ENCODE measurements at places on chromosomes 5 and 9.

DNA sequence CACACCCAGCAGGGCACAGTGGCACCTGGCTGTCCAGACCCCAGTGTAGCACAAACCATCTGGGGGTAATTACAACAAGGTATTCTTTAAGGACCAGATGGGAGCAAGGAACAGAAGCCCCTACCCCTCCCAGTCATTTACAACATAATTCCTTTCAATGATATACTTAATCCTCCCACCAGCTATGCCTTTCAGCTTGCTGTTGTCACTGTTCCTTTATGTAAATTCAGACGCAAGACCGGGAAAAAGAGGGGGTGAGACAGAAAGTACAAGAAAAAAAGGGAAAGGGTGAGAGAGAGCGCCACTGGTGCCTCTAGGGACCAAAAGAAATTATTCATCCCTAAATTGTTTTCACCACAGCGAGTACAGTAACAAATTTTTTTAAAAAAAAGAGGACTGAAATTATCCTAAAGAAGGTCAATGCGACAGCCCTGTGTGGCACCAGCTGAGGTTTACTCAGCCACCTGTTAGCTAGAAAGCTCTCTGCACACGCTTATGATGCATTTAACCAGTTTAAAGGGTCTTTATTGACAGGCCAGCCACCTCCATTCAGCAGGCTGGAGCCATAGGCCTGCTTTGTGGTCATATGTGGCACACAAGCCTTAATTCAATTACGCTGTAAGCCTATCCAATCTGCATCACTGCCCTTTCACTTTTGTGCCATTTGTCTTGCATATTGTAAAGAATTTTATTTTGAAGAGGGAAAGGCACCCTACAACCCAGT is 210.2 kb upstream of the ISL1 start:
- no peak for DNase-seq

DNA sequence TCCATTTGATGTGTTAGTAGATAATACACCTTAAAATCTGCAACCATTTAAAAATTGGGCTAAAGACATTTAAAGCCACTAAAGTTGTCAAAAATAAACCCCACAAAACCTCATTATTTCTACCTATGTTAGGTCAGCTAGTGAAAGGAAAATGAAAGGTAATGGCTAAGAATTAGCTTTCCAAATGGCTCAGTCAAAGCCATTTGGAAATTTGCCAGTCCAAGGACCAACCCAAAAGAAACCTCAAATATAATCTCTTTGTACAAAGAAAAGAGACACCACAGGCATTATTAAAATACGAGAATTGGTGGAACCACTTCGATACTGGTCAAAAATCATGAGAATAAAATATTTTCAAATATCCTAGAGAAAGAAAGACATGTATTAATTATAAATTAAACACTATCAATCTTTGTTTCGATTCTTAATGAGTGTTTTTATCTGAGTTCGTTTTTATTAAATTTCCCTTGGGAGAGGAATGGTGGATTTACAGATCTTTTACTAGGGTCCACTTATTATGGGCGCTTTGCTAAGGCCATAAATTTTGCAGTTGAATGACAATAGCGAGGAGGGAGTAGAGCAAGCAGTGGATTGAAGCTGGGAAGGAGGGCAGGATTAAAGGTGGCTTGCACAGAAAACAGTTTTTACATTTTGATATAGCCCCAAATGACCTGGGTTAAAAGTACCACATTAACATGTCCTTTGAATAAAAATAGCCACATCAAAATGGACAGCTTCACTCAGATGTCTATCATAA is 116.8 kb upstream of the SHB start:
- DNase-seq, result no peak

- no peak for DNase-seq
Observed at GRCh38 chr9:136688274-136689107, 1.2 kb upstream of the AGPAT2 start.

- no peak for DNase-seq
Observed at GRCh38 chr5:6496207-6496584, 47.5 kb downstream of the UBE2QL1 start.

DNA sequence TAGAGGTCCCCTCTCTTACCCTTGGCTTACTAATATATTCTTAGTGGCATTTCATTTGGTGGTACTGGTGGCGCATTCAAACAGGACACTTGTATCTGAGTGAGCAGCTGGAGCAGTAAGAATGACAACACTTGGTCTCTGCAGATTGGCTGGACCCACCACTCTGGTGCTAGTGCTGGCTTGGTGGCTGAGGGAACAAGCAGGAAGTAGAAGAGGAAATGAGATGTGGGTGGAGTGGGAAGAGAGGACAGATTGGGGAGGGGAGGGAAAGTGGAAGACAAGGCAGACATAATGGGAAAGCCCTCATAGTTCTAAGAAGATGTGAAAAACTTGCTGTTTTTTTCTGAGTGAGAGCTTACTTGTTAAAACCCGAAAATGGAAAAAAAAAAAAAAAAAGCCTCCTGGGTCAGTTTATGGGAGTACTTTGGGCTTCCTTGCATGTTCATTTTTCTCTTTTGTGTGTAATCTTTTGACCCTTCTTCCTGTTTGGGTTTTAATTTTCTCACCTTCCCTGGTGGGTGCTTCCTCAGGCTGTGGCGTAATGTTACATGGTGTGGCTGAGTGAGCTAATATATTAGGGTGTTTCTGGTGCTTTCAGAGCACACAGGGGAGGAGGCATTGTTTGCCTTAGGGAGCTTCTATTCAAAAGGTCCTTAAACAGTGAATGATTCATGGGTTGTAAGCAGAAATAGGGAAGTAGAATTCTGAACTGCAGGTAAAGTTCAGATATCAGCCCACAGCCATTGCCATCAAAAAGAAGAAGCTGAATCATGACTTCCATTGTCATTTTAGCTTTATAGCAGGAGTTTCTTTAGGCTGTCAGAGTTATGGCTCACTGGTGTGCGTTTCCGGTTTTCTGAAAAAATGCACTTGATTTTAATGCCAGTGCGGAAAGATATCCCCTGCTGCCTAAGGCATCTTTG is 52.3 kb downstream of the TLE4 start:
- DNase-seq, result no peak

DNA sequence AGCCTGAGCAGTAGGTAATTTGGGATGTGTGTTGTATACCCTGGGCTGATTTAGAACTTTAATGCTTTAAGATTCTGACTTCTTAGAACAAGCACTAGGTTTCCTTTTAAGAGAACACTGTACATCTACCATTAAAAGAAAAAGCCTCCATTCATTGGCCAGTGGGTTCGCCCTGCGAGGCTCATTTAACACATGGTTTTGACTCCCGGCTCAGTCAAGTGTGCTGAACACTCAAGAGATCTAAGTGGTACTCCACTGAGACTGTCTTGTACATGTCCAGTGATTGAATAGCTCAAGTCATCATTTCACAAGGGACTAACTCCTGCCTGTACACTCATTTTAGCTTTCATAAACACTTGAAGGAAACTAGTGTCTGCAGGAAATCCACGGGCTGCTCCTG is 3.9 kb downstream of the FUBP3 start:
- DNase-seq, result no peak

GRCh38 chr9:129182625-129183494 is 4.8 kb upstream of the IER5L start:
- DNase-seq, result no peak

DNA sequence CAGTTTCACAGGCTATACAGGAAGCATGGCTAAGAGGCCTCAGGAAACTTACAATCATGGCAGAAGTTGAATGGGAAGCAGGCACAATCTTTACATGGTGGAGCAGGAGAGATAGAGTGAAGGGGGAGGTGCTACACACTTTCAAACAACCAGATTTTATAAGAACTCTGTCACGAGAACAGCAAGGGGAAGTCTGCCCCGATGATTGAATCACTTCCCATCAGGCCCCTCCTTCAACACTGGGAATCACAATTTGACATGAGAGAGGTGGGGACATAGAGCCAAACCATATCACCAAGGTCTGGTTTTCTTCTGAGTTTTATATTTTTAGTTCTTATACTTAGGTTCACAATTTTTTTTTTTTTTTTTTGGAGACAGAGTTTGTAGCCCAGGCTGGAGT is 16.1 kb downstream of the ZCCHC9 start:
- no peak for DNase-seq

DNA sequence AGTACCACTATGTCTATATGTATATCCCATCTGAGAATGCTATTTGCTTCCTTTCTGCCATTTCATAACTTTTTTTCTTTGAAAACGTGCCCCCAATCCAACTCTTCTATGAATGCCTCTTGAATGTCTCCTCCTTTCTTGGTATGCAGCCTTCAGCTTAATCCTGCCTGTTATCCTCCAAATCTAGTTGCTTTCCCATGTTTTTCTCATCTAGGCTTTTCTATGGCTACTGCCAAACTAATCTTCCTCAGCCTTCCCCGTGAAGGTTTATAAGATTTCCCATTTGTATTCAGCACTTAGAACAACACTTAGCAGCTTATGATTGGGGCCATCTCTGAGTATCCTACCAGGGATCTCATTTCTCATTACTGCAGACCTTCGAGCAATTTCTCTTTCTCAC is 2.5 kb downstream of the TGFBR1 start:
- no peak for DNase-seq

DNA sequence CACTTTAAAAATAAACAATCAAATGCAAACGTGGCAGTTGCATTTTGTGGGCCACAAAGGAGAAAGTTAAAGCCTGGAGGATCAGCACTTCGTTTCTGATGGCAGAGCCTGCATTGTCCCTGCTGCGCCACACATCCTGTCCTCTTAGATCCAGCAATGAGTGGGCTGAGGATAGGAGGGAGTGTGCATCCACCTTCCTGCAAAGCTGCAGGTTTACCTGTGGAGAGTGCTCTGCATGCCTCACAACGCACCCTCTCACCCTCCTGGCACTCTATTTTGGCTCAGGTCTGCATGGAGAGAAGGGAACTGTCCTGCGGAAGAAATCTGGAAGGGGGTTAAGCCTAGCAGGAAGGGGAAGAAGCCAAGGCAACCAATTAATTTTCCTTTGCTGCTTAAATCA is 212.2 kb upstream of the SLC24A2 start:
- DNase-seq, result no peak

DNA sequence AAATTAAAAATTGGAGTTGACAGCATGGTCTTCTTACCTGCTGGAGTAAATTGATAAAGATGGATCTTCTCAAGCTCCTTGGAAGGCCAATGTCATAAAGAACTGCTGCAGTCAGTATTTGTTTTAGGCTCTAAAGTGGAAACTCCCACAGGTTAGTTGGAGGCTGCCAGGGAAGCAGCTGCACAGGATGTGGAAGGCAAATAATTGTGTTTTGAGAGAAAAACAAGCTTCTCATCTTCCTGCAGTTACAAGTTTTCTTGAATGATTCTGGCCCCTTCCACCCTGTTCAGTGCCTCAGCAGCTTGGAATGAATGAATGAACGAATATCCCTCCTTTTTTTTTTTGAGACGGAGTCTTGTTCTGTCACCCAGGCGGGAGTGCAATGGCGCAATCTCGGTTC is 13.9 kb downstream of the MROH2B start:
- no peak for DNase-seq

DNA sequence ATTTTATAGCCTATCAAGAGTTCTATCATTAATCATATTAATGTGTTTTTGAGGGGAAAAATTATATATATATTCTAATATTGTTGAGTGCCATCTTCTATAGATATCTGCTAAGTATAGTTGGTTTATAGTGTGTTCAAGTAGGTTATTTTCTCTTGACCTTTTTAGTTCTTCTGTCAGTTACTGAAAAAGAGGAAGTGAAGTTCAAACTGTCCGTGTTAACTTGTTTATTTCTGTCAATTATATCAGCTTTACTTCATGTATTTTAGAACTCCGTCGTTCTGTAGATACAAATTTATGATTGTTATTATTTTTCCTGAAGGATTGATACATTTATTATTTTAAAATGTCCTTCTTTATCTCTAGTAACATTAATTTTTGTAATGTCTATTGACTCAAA is 1209.1 kb downstream of the CDH12 start:
- DNase-seq, result no peak

- DNase-seq, result no peak
Observed at GRCh38 chr5:19615661-19616060, 372.3 kb downstream of the CDH18 start.

DNA sequence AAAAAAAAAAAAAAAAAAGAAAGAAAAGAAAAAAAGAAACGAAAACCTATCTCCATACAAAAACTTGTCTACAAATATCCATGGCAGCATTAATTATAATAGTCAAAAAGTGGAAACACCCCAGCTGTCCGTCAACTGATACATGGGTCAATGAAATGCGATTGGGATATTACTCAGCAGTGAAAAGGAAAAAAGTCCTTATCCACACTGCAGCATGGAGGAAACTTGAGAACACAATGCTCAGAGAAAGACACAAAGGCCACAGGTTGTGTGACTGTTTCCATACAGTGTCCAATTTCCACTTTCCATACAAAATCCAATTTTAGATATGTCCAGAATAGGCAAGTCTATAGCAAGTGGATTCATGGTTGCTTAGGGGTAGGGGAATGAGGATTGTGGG is 24.3 kb upstream of the NCS1 start:
- DNase-seq, result no peak

- no peak for DNase-seq
Observed at GRCh38 chr9:115517335-115518075, 399.5 kb upstream of the TNC start.

GRCh38 chr5:125746917-125747316 is 676.3 kb upstream of the GRAMD2B start:
- DNase-seq, result no peak

DNA sequence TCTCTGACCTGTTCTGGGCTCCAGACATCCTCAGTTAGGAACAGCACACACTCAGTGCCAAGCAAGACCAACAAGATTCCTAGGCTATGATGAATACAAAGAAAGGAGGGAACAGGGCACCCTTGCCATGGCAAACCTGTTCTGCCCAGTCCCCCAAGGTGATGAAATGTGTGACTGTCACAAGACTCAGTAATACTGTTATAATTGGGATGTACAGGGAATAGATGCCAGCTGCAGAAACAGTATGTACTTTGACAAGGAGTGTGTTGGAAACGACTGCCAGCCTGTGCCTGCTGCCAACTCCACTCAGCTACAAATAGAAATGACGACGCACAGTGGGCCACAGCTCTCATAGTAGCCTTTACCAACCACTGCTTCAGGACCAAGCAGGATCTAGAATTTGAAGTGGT is 453.0 kb downstream of the EFNA5 start:
- DNase-seq, result peak; percentile 78

DNA sequence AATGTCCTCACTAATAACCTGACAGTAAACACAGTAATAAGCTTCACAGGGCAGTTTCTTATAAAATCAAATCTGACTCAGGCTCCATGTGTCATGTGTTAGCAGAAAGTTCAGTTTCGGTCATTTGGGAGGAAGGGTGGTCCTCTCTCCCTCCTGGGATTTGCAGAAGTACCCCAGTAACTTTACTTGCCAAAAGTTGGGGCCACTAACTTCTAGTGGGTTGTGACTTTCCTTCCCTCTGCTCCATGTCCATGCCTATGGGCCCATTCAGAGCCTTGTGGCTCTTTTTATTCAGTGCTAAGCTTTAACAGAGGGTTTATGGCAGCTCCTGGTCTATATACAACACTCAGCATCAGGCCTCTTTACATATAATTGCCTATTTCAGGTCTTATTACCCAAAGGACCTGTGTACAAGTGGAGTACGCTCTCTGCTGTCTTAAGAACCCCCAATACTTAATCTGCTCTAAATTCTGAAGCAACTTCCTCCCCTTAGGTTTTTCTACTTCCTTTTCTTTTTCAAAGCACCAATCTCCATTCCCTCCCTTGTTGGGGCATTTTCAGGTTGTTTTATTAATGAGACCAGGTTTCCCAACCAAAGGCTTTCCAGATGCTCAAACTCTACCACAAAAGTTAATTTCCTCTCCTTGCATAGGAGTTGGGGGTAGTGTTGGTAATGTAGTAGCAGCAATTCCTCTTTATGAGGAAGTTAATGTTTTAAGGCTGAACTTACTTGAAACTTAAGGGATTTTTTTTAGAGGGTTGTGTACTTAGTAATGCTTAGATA is 107.7 kb downstream of the CCDC192 start:
- no peak for DNase-seq

- DNase-seq, result no peak
Observed at GRCh38 chr5:91307048-91307447, 76.1 kb downstream of the ARRDC3 start.

All from ureter (tissue), 1 donor.